ENCODE measurements at places on chromosomes 5 and 9.

GRCh38 chr5:73213566-73213998 is 40.6 kb downstream of the TMEM174 start:
- DNase-seq = no peak

DNA sequence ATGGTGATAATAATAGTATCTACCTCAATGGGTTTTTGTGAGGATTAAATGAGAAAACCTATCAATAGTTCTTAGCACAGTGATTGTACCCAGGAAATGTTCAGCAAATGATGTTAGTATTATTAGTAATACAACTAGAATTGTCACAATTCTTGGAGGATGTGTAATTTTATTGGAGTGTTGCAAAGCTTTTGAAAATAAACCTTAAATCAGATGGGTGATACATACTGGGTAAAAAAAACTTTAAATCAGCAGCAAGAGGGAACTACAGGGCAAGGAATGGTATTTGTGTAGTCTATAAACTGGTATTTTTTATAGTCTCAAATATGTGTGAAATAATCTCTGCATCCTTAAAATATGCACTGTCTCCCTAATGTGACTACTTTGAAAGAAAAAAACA is 371.6 kb downstream of the PIK3R1 start:
- no peak for DNase-seq

GRCh38 chr5:125190232-125191087 is 444.0 kb upstream of the ZNF608 start:
- no peak for DNase-seq

GRCh38 chr9:38443597-38443996 is 19.3 kb upstream of the IGFBPL1 start:
- DNase-seq = no peak

- DNase-seq = no peak
Measured at GRCh38 chr5:160312960-160313727, 780 bp upstream of the CCNJL start.

DNA sequence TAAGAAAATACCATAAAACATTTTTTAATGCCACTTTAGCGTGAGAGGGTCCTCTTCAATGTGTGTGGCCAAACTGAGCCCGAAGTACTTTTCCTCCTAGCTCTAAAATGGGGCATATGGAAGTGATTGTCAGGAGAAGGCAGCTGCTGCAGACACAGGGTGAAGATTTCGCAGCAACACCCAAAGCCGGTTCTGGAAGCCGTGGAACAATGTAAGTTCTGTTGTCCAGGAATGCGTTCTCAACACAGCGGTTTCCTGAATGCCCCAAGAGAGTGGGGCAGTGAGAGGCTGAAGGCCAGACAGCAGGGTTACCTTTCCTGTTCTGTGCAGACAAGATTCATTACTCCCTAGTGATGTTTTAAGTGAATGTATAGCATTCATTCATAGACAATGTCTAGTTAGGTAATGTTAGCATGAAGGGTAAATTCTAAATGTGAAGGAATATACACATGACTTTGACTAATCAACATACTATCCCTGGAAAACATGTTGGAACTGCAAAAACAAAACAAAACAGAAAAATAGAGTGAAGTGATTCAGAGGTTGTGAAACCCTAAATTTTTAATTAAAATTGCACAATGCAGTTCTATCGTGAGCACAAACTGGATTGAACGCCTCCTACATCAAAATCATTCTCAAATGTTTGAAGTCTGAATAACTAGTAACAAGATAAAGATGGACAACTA is 197.0 kb upstream of the SEMA6A start:
- DNase-seq = no peak

DNA sequence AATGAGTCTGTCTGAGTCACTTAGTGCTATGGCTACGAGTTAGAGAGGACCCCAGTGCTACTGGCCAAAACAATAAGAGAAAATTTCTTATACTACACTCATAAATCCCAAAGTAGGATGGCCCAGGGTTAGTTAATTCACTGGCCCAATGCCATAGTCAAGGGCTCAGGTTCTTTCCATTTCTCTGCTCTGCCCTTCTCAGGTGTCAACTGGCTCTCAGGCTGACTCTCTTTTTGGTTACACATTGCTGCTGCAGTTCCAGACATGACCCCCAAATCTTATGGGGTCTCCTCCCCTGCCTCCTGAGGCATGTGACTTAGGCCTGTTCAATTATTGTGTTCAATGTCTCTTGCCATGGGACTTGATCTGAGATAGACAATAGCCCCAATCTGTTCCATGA is 70.4 kb downstream of the ARHGEF37 start:
- DNase-seq = no peak

DNA sequence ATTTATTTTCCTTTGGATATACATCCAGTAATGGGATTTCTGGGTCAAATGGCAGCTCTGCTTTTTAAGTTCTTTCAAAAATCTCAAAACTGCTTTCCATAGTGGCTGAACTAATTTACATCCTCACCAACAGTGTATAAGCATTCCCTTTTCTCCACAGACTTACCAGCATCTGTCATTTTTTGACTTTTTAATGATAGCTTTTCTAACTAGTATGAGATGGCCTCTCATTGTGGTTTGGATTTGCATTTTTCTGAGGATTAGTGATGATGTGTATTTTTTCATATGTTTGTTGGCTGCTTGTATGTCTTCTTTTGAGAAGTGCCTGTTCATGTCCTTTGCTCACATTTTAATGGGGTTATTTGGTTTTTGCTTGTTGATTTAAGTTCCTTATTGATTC is 90.0 kb upstream of the HMHB1 start:
- no peak for DNase-seq

- DNase-seq = no peak
Measured at GRCh38 chr9:97408562-97408961, 3.3 kb upstream of the TDRD7 start.

GRCh38 chr9:2816476-2817141 is 27.3 kb downstream of the PUM3 start:
- DNase-seq = no peak

DNA sequence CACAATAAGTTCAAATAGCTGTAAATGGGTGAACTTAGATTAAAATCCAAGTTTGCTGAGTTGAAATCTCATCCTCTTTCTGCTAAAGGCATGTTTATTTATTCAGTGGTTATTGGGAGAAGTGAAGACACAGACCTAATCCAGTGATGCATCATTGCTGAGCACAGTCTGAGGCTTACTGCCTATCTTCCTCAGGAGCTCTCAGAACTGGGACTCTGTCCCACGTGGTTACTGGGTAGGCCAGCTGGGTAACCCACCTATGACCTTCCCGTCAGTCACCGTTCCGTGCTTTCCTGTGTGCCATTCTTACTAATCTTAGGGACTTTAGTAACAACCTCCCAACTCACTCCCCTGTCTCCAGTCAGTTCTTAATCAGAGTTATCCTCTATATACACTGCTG is 226.8 kb upstream of the ATP10B start:
- DNase-seq = no peak

DNA sequence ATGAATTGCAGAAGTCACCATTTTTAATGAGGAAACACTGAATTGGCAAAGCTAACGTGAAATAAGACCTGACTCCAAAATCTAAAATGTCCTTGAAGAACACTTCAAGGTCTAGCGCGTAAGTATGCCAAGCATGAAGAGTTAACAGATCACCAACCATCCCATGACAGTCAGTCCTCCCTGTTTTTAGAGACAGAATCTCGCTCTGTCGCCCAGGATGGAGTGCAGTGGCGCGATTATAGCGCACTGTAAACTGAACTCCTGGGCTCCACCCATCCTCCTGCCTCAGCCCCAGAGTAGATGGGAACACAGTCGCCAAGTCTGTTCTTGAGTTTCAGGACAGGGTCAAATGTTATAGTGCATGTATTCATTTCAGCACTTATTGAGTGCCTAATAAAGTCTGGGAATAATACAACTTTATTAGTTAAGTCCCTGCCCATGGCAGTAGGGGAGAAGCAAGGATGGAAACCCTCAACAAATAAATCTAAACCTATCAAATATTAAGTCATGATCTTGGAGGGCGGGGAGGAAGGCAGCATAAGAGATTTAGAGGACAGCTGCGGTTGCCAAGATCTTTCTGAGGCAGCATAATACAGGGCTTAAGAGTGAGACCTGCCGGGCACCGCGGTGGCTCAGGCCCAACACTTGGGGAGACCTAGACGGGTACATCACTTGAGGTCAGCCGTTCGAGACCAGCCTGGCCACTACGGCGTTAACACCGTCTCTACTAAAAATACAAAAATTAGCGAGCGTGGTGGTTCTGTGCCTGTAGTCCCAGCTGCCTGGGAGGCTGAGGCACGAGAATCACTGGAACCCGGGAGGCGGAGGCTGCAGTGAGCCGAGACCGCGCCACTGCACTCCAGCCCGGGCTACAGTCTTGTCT is 1.1 kb downstream of the ATPSCKMT start:
- no peak for DNase-seq

DNA sequence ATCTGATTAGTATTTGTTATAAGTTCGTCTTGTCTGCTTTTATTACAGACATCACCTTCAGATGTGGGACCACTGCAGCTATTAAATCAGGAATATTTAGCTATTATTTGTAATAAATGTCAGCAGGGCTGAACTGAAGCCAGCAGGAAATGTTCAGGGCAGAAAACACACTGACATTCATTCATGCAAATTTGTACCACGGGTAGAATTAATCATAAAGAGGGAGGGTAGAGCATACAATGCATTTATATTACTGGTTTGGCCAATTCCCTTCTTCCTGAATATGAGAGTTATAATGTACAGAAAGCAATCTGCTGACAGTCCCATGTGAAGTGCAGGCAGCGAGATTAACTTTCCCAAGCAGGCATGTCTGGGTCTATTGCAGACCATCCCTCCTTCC is 117.3 kb upstream of the NUDT12 start:
- no peak for DNase-seq

- DNase-seq = no peak
Measured at GRCh38 chr9:18994263-18994916, 38.6 kb downstream of the SAXO1 start.

GRCh38 chr9:12604164-12604821 is 88.9 kb upstream of the TYRP1 start:
- no peak for DNase-seq

DNA sequence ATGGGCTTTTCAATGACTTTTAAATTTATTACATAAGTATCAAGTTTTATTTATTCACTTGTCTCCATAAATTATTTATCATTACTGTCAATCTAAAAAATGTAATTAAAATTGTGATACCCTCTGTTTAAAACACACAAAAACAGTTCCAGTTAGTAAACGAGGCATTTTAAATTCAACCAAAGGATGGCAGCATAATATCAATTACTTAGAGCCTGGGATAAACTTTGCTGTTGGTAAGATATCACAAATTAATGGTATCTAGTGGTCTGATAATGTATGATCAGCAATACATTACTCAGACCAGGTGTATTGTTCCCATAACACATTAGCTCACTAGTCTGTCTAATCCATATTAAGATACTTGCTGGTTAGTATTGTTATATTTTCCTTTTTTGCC is 9.6 kb upstream of the IFNE start:
- DNase-seq = no peak

DNA sequence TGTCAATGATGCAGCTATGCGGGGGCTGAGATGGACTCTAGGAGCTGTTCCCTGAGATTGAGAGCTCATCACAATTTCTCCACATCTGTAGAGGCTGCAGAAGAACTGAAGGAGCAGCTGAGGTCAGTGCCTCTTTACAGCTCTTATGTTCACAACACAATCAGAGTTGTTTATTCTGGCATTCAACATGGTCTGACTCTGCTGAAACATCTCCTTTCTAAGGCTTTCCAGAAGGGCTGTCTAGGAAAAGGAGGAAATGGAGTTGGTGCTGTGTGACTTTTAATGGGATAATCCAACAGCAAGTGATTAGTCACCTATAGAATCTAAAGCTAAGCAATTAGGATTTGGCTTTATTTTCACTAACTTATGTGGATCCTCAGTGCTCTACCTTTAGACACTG is 6.0 kb downstream of the POU5F2 start:
- no peak for DNase-seq

GRCh38 chr9:2229109-2229721 is 214.1 kb downstream of the SMARCA2 start:
- DNase-seq = no peak

DNA sequence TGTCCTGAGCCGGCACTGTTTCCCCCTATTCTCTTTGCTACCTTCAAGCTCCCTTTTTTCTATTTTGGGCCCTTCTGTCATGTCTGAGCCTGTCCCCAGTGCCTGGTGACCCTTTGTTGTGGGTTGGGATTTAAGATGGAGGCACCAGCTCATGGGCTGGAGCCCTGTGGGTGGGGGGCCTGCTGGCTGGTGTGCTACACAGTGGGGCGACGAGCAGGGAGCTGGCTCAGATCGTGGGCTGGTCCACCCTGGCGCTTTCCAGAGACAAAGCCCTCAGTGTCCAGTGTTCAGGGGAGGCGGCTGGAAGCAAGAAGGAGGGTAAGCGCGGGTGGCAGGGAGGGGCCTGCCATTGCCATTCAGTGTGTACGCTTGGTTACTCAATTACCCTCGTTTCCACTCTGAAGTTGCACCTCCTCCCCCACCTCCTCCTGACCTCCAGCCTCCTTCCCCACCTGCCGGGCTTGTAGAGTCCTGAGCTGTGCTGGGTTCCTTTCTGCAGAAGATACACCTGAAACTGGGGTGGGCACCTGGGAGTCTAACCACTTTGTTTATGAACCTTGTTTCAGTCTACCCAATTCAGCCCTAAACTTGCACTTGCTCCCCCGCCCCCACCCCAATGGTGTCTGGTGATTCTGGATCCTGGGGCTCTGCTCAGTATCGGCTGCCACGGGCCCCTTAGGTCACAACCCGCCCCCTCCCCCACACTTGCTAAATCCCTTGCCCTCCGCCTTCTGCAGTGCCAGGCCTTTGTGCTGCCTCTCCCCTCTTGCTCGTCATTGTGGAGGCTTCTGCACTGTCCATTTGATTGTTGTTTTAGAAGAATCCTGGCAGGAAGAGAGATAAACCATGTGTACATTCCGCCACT is 49.9 kb downstream of the MVB12B start:
- no peak for DNase-seq

- no peak for DNase-seq
Measured at GRCh38 chr9:90219548-90220118, 423.0 kb downstream of the DIRAS2 start.

DNA sequence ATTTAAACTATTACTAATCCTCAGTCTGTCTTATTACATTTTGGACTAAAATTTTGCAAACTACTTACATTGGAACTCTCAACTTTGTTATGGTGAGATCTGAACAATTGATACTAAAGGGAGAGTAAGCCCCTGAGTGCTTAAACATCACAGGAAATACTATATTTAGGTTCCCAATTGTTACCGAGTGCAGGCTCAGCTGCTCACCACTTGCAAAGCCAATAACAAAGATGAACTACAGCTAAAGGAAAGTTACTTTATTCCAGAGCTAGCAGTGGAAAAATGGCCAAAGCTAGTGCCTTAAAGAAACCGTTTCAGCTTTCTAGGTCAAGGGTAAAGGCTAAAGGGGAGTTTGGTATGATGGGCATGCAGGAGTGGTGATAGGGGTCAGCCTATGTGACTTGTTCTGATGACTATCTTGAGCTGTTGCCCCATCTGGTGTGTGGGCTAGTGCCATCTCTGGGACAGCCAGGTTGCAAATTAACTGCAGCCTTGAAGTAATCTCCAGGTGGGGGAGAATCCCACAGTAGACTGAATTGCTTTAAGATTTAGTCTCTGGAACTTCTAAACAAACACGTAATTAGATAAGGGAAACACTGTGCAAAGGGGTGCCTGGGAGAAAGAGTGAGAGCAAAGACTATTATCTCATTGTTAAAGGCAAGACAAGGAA is 7.8 kb upstream of the NDUFB6 start:
- no peak for DNase-seq

Measured in NCI-H1694 treated with DMSO at 0.1 percent for 48 hours (cell line).